IPS DF 6.9 (cell line): ENCODE measurements at places on chromosomes 3 and 15.

GRCh38 chr15:74442604-74443003 is 8.8 kb upstream of the SEMA7A start:
- H3K36me3 ChIP-seq = no peaks in the 10 kb centered on the region
- DNase-seq = no peak
- no peaks in the 10 kb centered on the region for H3K27me3 ChIP-seq
- H3K4me3 ChIP-seq = no peak overlapping the region
- H3K4me1 ChIP-seq = no peaks in the 10 kb centered on the region

- no peak overlapping the region for H3K4me3 ChIP-seq
- no peaks in the 10 kb centered on the region for H3K4me1 ChIP-seq
- no peaks in the 10 kb centered on the region for H3K36me3 ChIP-seq
- H3K27me3 ChIP-seq = no peaks in the 10 kb centered on the region
- no peak overlapping the region for H3K27ac ChIP-seq
- DNase-seq = no peak
Observed at GRCh38 chr3:127439621-127440020, 150.9 kb downstream of the TPRA1 start.

DNA sequence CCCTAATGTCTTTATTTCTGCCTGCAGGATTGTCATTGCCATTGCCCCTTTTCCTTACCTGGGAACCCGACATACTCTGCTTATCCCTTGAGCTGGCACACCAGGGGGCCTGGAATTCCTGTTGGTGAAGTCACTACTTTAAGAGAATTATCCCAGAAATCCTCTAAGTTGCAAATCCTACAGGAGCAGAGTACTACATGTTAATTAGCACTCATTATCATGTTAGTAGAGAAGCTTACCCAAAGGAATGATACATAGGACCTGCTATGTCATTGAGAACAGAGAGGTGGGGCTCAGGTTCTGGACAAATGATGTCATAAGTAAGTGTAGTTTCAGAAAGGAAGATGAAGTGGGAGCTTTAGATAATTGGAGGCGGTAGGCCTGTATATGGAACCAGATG is 27.4 kb downstream of the SCG5 start:
- H3K36me3 ChIP-seq = no peaks in the 10 kb centered on the region
- H3K27me3 ChIP-seq = no peaks in the 10 kb centered on the region
- peaks cover 1% of the 10 kb centered on the region for H3K4me1 ChIP-seq
- peak; percentile 31 for DNase-seq
- H3K27ac ChIP-seq = no peak overlapping the region

DNA sequence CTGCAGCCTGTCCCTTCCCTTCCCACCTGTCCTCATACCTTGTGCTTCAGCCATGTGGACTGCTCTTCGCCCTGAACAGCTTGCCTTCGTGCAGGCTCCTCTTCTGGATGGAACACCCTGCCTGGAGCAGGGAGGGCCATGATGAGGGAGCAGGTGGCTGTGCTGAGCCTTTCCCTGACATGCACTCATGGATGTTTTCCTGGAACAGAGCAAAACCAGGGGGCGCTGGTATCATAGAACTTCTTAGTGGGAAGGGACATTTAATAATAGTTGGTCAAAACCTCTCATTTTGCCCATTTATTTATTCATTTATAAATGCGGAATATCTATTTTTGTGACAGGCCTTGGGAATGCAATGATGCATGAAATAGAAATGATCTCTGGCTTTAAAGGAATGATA is 149.3 kb downstream of the CACNA1D start:
- no peak overlapping the region for H3K27ac ChIP-seq
- no peaks in the 10 kb centered on the region for H3K4me1 ChIP-seq
- no peaks in the 10 kb centered on the region for H3K36me3 ChIP-seq
- no peak overlapping the region for H3K4me3 ChIP-seq

DNA sequence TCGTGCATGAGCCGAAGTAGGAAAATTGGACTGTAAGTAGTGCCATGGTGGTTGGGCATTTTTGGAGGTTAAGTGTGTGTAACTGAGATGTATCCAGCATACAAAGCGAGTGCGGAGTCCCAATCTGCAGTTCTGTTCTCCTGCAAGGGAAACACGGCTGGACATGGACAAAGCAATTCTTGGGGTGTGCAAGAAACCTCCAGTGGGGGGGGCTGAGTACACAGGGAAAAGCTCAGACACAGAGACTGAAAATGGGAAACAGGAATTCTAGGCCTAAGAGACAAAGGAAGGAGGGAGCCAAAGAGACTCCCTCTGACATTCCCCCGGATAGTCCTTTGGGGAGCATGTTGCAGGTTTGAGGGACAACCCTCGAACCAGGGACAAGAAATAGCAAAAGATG is 83.2 kb upstream of the PLSCR4 start:
- no peak overlapping the region for H3K4me3 ChIP-seq
- no peak for DNase-seq
- H3K27ac ChIP-seq = no peak overlapping the region
- H3K27me3 ChIP-seq = no peaks in the 10 kb centered on the region
- no peaks in the 10 kb centered on the region for H3K4me1 ChIP-seq

DNA sequence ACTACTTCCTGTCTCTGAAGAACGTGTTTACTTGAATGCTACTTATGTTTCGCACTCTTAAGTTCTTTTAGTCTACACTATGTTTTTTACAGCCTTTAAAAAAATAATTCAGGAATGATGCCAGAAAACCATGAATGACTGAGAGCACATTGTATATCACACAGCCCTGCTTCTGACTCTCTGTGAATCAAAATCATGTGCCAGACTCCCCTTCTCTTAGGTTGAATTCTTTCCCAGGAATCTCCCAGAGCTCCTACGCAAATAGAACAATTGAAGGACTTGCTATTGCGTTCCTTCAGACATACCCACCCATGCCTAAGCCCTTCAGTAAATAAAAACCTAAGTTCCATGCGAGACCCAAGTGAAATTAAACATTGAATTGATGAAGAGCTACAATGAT is 782.0 kb upstream of the ALCAM start:
- no peaks in the 10 kb centered on the region for H3K27me3 ChIP-seq
- H3K27ac ChIP-seq = no peak overlapping the region
- no peaks in the 10 kb centered on the region for H3K4me1 ChIP-seq
- DNase-seq = no peak
- no peak overlapping the region for H3K4me3 ChIP-seq

- H3K27me3 ChIP-seq = no peaks in the 10 kb centered on the region
- no peak overlapping the region for H3K4me3 ChIP-seq
- no peak overlapping the region for H3K27ac ChIP-seq
- H3K36me3 ChIP-seq = no peaks in the 10 kb centered on the region
- no peaks in the 10 kb centered on the region for H3K4me1 ChIP-seq
Observed at GRCh38 chr3:169939320-169939719, 27.3 kb upstream of the SEC62 start.

- no peak for DNase-seq
- no peaks in the 10 kb centered on the region for H3K36me3 ChIP-seq
- no peaks in the 10 kb centered on the region for H3K4me1 ChIP-seq
- no peak overlapping the region for H3K27ac ChIP-seq
Observed at GRCh38 chr15:96916750-96917149, 586.2 kb downstream of the NR2F2 start.

- H3K36me3 ChIP-seq = no peaks in the 10 kb centered on the region
- no peak for DNase-seq
Observed at GRCh38 chr15:91142106-91142744, 42.2 kb downstream of the SV2B start.

GRCh38 chr3:176987901-176988650 is 209.2 kb downstream of the TBL1XR1 start:
- no peak for DNase-seq
- H3K4me3 ChIP-seq = no peak overlapping the region
- no peaks in the 10 kb centered on the region for H3K27me3 ChIP-seq
- no peak overlapping the region for H3K27ac ChIP-seq
- H3K4me1 ChIP-seq = no peaks in the 10 kb centered on the region; the same call in 1 of the 2 replicates
- H3K36me3 ChIP-seq = no peaks in the 10 kb centered on the region

GRCh38 chr3:59246719-59247401 is 197.0 kb upstream of the CFAP20DC start:
- no peak overlapping the region for H3K27ac ChIP-seq
- no peaks in the 10 kb centered on the region for H3K4me1 ChIP-seq
- no peak for DNase-seq
- H3K4me3 ChIP-seq = no peak overlapping the region
- no peaks in the 10 kb centered on the region for H3K27me3 ChIP-seq

DNA sequence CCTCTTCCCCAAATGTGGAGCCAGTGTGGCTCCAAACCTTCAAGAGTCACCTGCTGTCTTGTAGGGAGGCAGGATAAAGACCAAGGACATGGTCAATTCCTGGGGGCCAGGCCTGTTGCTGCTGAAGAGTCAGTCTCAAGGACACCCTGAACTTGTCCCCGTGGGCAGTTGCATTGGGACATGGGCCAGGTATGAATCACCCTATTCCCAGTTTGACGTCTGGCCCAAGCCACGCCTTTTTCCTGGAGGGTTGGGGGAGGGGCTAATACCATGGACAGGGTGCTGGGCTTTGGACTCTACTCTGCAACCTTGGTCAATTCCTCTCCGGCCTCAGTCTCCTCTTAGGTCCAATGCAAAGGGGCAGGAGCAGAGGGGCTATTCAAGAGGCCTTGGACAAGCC is 10.4 kb downstream of the ATP2B2 start:
- H3K27ac ChIP-seq = no peak overlapping the region
- DNase-seq = no peak
- no peaks in the 10 kb centered on the region for H3K4me1 ChIP-seq
- no peak overlapping the region for H3K4me3 ChIP-seq

GRCh38 chr15:74432271-74432967 is 1.3 kb downstream of the SEMA7A start:
- peak overlapping the region; percentile 86; the same call in 1 of the 2 replicates for H3K4me3 ChIP-seq
- no peaks in the 10 kb centered on the region; the same call in 1 of the 2 replicates for H3K27me3 ChIP-seq
- H3K4me1 ChIP-seq = 0 out of 2 replicates have a peak, but pooled peaks cover 2% of the 10 kb centered on the region
- H3K36me3 ChIP-seq = no peaks in the 10 kb centered on the region; the same call in 1 of the 2 replicates

- DNase-seq = no peak
- H3K4me3 ChIP-seq = no peak overlapping the region
- H3K4me1 ChIP-seq = peaks cover 2% of the 10 kb centered on the region; the same call in 1 of the 2 replicates
- H3K27me3 ChIP-seq = no peaks in the 10 kb centered on the region
Observed at GRCh38 chr3:158771982-158772381, 29.9 kb upstream of the MFSD1 start.

DNA sequence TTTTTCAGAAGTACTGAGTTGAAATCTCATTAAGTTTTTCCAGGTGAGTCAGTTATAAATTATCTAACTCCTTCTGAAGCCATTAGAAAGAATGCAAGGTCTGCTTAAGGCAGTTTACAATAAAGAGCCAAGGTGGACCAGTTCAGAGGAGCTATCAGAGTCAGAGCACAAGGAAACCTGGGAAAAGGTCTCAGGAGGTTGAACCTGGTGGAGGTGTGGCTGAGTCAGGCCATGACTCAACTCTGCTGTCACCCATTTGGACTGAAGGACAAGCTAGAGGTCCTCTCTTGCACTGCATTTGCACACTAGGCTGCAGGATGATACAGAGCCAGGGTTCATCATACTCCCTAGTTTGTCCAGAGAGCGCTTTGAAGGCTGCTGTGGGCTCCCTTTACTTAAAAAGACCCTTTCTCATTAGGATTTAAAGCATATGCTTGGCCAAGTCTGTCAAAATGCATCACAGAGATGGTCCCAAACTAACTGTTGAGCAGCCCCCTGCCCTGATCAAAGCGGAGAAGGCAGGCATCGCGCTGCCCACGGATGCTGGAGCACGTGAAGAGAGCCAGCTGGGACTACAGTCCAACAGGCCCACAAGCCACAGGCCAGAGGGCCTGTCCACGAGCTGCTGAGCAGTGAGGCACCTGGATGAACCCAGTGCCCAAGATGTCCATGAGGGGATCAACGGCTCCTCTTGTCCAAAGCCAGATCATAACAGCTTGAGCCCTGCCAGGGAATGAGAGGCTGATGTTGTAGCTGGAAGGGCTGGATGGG is 26.0 kb upstream of the MRPS22 start:
- H3K27me3 ChIP-seq = no peaks in the 10 kb centered on the region
- H3K27ac ChIP-seq = no peak overlapping the region
- no peak for DNase-seq
- H3K4me1 ChIP-seq = 0 out of 2 replicates have a peak, but pooled peaks cover 2% of the 10 kb centered on the region

DNA sequence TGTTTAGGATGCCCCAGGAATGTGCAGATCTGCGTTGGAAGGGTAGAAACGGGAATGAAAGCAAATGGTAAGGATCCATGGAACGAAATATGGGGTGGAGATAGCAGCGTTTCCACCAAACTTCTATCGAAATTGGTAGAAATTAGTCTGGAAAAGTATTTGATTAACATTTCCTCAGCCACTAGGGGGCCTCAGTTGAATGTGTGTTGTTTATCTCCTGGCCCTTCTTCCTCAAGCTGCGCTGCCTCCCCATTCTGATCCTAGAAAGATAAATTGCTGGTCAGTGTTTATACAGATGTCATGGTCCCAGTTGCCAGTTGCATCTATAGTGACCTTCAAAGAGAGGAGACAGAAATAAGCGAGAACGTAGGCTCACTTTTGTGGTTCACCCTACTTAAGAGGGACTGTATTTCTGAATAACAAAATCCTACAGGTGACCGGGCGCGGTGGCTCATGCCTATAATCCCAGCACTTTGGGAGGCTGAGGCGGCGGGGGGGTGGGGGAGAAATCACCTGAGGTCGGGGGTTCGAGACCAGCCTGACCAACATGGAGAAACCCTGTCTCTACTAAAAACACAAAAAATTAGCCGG is 457.1 kb downstream of the SQOR start:
- no peaks in the 10 kb centered on the region for H3K36me3 ChIP-seq
- H3K4me3 ChIP-seq = no peak overlapping the region
- H3K27ac ChIP-seq = no peak overlapping the region
- DNase-seq = peak; percentile 43
